ENCODE measurements at places on chromosomes 6 and 20. TPM values are rescaled to one million over a fixed set of nuclear protein-coding genes. Genes with fewer than 3 reads are reported as not detected.

DNA sequence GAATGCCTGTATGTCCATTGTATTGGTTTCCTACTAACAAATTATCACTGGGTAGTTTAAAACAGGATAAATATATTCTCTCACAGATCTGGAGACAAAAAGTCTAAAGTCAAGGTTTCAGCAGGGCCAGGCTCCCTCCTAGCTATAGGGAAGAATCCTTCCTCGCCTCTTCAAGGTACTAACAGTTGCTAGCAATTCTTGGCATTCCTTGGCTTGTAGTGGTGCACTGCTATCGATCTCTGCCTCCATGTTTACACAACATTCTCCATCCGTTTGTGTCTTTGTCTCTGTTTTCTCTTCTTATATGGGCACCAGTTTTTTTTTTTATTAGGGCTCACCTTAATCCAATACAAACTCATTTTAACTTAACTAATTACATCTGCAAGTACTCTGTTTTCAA, 48.9 kb downstream of the OR2B6 start:
- no peak for DNase-seq

DNA sequence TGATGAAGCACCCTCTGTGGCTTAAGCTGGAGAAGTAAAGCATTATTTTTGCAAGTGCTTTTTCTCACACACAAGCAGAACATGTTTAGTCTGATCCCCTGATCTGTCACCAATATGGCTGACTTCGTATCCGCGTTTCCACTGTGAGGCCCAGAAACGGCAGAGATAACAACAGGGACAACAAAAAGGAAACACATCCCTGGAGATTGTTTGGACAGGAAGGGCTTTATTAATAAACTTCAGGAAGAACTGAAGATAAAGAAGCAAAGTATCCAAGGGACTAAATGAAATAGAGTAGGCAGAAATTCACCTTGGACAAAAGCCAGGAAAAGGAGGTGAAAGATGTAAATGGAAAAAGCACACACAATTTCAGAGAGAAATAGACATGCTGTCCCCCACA, 49.2 kb downstream of the RARS2 start:
- DNase-seq = peak; percentile 34

- DNase-seq = peak; percentile 79
Observed at GRCh38 chr6:124961777-124962638, at the start of gene RNF217. TSS of gene RNF217 (plus strand) at chr6:124962437. CDS start at chr6:124962545, 108 bp downstream.

GRCh38 chr20:24938498-24938897, 10.6 kb upstream of the CST7 start:
- DNase-seq = no peak

DNA sequence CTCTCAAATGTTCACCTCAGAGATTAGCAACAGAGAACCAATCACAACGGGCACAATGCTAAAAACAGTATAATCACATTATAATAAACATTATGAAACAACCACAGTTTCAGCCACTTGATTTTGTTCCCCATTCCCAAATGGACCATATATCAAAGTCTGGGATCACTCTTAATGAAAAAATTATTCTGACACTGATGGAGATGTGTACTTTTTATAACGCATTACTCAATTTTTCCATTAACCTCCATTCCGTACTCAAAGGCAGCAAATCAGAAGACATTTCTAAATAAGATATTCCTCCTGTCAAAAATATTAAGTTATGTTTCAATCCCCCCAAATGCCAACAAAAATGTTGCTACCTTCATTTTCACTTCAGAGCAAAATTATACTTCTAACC, 2.8 kb downstream of the CPNE1 start:
- no peak for DNase-seq

Gene PKIB
- 1.0 TPM for total RNA-seq

Gene KIF16B
- total RNA-seq = 17.7 TPM

- DNase-seq = no peak
Observed at GRCh38 chr6:160328447-160328846, 19.7 kb upstream of the SLC22A3 start.

- no peak for DNase-seq
Observed at GRCh38 chr6:51644426-51644825, 443.0 kb downstream of the PKHD1 start.

- DNase-seq = no peak
Observed at GRCh38 chr20:16005915-16006493, 567.2 kb downstream of the KIF16B start.

- no peak for DNase-seq
Observed at GRCh38 chr6:162262466-162263196, 464.9 kb downstream of the PRKN start.

DNA sequence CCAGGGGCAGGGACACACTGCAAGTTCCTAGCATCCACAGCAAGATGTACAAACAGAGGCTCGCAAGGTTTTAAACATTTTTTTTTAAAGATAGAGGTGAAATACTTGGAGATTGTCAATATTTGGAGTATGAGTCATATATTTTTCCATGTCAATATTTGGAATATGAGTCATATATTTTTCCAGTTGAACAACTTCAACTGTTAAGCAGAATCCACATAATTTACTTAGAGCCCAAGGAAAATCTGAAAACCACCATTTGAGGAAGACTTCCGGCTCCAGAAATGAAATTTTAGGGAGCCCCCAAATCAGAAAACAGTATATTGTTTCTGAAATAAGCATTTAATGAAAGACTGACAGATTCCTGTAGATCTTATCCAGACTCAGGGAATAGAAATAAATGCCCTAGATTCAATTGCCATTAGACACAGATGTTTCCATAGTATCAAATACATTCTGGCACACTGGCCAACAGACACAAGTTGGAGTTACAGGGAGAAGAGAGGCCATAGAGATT, 51.6 kb upstream of the FAM184A start:
- DNase-seq = no peak

Gene ELOVL4
- 0.47 TPM for total RNA-seq

- DNase-seq = peak; percentile 24
Observed at GRCh38 chr6:29850011-29850553, 22.5 kb downstream of the HLA-G start.

GRCh38 chr6:110547266-110547964, 71.0 kb upstream of the SLC22A16 start:
- no peak for DNase-seq

- peak; percentile 83 for DNase-seq
Observed at GRCh38 chr6:27478706-27479318, 5.9 kb upstream of the ZNF184 start.

- no peak for DNase-seq
Observed at GRCh38 chr6:100573166-100573565, 108.4 kb upstream of the SIM1 start.

DNA sequence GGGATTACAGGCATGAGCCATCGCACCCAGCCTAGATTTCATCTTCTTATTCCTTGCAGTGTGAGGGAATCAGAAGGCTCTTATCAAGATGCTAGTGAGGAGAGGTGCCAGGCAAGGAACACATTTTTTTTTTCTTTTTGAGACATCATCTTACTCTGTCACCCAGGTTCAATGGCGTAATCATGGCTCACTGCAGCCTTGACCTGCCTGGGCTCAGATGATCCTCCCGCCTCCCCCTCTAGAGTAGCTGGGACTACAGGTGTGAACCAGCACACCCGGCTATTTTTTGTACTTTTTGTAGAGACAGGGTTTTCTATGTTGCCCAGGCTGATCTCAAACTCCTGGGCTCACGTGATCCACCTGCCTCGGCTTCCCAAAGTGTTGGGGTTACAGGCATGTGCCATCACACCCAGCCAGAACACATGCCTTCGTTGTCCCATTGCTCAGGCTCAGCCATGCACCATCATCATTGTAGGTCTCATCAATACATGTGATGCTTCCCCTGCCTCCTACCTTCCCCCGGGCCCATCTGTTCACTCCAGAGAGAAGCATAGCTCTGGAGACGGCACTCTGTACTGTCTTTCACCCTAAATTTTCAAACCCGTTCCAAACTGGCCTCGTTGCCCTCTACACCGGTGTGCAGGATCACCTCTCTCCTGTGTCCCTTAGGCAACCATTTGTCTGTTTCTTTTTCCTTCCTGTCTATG, 10.1 kb downstream of the FLOT1 start:
- DNase-seq = no peak

DNA sequence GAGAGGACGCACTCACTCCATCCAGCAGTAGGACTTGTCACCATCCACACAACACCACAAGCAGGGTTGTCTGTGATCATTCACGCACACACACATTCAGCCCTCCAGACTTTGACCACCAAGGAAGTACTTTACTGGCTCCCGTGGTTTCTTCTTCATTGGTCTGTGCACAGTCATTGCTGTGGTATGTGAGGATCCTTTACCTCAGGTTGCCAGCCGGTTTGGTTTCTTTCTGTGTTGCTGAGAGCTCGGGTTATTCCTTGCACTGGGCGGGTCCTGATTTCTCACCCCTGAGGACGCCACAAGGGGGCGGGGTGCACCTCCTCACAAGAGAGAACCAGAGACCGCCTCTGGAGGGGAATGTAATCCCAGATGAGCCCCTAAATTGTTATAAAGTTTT, 11.2 kb downstream of the SLC35A1 start:
- no peak for DNase-seq

Gene TFAP2A
- 0.79 TPM for total RNA-seq

DNA sequence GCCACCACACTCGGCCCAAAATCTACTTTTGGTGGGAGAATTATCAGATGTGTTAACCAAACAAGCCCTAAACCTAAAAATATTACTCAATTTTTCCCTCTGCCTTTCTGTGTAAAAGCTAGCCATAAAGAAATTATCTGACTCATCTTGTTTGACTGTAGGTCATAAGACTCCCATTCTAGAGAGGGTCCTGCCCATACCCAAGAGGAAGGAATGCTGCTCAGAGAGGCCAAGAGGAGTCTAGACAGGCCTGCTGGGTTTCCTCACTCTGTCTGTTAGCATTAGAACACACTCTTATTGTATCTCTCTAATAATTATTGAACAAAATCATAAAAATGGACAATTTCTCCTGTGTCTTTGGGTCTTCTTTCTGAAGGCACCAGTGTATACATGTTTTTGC, 26.1 kb downstream of the C6orf141 start:
- DNase-seq = no peak

DNA sequence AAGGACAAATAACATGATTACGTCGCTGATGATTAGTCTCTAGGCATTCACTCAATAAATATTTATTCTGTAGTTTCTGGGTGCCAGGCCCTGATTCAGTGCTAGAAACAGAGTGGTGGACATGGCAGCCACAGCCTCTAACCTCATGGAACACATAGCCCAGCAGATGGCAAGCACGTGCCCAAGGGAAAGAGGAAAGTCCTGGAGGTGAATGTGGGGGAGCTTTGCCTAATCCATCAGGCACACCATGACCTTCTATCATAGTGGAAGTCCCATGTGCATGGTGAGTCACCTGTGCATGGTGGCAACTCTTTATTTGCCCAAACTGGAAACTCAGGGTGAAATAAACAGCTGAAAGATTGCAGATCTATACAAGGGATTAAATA, 143.0 kb upstream of the TNFAIP3 start:
- no peak for DNase-seq

Gene DPPA5
- not detected for total RNA-seq

Gene WFDC10B
- not detected for total RNA-seq

DNA sequence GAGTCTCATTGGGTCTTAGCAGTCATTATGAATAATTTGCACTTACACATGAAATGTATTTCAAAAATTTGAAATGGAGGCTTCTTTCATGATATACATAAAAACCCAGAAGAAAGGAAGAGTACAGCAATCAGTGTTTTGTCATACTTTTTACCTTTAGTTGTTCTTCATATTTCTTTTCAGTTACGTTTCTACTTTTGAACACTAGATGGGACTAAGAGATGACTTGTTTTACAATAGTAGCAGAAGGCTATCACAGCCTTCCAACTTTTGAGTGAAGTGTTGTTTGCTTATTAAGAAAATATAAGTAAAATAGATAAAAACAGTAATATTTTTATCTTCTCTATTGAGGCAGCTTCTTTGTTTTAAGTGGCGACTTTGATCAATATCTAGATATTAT, 58.1 kb downstream of the L3MBTL3 start:
- DNase-seq = no peak

- no peak for DNase-seq
Observed at GRCh38 chr6:134041093-134041492, 11.3 kb downstream of the SLC2A12 start.

DNA sequence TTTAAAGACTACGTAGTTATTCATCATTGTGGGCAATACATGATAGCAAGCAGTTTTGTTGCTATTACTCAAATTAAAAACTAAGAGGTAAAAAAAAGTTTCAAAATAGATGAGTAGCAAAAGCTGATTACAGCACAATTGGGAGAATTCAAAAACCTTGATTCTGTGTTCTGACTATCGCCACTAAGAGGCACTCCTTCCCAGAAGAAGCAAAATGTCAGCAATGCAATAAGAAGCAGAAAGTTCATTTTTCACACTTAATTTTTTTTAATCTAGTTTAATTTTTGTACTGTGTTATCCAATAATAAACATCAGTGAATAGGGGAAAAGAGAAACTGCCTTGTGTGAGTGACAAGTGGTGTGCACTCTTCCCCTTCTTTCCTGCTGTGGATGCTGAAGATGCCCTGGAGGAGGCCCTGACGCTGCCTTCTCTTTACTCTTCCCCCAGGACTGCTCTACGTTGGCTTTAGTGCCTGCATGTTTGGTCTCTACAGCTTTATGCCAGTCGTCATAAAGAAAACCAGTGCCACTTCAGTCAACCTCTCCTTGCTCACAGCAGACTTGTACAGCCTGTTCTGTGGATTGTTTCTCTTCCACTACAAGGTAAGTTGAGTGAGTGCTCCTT, 263.2 kb upstream of the PLN start:
- DNase-seq = no peak

Gene SOX12
- 11.6 TPM for total RNA-seq

Gene EPB41L1
- total RNA-seq = 32.1 TPM

DNA sequence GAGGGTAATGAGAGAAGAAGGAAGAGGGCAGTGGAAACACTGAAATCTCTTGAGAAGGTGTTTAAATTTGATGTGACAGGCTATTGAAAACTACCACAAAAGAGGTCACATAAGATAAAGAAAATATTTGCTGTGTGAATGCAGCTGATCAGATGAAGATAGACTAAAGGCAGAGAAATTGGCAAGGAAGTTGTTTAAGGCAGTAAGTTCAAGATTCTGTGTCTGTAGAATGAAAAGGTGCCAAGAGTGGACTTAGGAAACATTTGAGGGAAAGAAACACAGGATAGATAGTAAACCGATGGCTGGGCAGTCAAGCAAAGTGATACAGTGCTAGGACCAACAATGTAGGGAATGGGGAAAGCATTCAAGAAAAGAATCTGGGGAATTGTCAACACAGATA, 332.3 kb upstream of the MARCKS start:
- DNase-seq = no peak

GRCh38 chr6:166467436-166468000, 84.8 kb upstream of the MPC1 start:
- DNase-seq = no peak

DNA sequence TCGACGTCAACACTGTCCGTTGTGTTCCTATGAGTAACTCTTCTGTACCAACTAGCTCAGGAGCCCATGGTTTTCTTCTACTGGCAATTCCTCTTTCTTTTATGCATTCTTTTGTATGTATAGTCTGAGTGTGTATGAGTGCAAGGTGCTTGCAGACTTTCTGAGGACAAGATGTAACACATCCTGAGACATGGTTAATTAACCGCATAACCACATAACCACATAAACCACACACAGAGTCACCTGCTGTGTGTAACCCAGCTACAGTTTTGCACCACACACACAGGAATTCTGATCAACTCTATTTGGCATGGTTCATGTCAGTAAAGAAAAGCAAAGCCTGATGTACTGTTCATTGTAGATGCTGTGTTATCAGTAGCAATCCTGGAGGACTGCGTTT, 98.6 kb downstream of the DACT2 start:
- DNase-seq = no peak

GRCh38 chr20:17380801-17381200, 150.4 kb downstream of the BFSP1 start:
- no peak for DNase-seq

Gene TAGAP
- 2.6 TPM for total RNA-seq

Gene CALHM6
- 3.9 TPM for total RNA-seq

Data from left cardiac atrium (tissue), 4 donors.